ENCODE measurements at places on chromosomes 16 and 17.

DNA sequence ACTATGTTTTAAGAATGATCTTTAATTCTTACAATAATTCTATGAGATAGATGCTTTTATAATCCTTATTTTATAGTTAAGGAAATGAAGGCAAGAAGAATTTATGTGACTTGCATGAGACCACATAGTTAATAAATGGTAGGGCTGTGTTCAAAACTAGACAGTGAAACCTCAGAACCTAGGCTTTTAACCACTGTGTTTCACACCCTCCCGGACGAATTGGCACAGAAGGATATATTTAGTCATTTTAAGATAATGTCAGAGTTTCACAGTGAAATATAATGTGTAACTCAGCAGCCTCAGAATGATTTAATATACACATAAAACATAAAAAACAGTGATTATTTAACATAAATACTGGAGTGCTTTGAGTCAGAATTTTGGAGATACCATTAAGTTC lies 57.0 kb downstream of the NSRP1 start:
- no peak for DNase-seq

DNA sequence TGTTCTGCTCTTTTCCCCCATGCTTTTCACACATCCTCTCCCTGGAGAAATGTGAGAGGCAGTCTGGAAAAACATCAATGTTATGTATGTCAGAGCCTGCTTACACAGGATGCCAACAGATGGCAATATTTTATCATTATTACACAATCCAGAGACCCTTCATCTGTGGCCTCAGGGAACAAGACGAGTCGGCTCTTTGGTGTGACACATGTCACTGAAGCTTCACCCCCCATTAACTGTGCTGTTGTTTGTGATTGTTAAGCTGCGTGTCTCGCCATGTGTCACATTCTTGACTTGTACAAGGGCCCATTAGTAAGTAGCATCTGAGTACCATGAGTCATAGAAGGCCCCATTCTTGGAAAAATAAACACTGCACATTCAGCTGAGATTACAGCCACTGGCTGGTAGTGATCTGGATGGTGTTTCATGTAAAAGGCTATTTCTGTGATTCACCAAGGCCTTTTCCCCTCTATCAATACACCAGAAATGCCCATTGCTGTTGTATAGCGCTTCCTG lies 682.1 kb upstream of the SOX9 start:
- DNase-seq, result no peak

DNA sequence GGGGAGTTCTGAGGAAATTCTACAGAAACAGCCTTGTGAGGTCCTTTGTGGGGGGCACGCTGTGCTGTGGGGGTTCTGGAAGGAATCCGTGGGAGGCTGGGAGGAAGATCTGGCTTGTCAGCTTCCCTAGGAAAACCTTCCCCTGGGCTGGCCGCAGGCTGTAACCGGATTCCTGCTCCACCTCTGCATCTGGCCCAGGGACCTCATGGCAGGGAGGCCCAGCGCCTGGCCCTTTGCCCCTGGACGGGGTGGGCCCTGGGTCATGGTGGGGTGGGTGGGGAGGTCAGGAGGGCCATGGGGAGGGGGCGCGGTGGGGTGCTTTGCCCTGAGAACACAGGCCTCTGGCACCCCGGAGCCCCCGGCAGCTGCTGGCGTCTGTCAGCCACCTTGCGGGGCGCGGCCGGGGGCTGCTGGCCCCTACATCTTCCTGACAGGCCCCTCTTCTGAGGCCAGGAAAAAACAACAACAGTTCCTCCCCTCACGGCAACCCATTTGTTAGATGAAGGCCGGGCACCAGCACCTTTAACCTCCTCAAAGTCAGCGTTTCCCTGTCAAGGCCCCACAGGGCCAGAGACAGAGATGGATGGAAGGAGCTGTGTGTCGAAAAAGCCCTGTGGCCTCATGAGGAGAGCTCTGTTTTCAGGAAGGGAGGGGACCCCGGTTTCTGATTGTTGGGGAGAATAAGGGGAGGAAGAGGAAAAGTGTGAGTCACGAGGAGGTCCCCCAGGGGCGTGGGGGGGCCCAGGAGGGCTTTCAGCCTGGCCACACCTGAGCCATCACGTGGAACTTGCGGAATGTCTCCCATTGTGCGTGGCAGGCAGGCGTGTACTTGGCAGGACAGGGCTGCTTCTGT lies 3.6 kb upstream of the MEOX1 start:
- no peak for DNase-seq

DNA sequence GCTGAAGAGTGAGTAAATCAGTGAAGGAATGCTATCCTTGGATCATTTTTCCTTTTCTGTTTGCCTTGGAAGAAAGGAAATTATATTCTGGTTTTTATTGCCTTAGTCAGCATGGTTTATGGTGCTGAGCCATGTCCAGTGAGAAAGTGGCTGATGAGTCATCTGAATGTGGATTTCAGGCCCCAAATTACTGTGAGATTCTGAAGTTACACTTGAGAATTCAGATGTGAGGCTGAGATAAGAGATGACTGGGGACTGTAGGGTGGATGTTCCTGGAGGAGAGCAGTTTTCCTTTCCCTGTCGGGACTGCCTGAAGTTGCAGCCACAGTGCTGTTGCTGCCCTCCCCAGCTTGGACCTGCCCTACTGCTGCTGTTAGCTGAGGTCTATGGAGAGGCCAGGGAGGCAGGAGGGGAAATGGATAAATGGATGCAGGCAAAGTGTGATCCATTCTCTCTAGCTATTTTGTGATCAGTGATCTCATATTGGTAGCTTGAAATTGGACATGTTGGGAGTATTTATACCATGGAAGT lies 4.2 kb upstream of the MAP3K14 start:
- peak; percentile 77 for DNase-seq

GRCh38 chr16:2507052-2507659 lies 6.6 kb upstream of the ATP6V0C start:
- no peak for DNase-seq

DNA sequence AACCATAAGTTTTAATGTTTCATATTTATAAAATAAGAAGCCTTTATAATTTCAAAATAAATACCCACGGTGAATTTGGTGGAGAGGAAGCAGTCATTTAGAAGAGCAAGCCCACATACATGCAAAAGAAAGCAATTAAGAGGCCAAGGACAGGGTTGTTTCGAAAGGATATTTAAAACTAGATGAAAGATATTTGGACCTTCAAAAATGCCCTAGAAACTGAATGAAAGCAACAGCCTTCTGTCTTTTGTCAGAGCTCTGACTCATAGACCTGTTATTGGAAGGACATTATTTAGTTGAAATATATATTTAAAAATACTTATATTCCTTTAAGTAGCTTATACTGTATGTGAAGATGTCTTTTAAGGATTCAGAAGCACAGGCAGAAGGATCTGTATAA lies 8.6 kb upstream of the METTL9 start:
- no peak for DNase-seq

- no peak for DNase-seq
Observed at GRCh38 chr17:2414446-2415064, 13.7 kb upstream of the MNT start.

DNA sequence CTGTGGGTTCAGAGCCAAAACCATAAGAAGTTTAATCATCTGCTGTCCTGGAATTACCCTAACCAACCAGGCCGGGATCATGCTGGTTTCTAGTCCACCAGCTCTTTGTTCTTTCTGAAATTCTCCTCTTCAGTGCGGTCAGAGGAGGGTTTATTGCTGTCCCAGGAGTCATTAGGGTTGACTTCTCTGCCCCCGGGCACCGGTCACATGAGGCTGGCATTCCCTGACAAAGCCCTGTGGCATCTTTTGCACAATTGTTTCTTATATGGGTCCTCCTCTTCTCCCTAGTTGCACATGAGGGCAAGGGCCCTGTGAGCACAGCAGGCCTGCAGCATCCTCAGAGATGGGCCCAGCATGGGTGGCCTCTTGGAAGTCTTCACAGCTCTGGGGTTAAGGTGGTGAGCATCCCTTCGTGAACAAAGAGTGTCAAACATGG lies 243.9 kb downstream of the IRF8 start:
- no peak for DNase-seq

DNA sequence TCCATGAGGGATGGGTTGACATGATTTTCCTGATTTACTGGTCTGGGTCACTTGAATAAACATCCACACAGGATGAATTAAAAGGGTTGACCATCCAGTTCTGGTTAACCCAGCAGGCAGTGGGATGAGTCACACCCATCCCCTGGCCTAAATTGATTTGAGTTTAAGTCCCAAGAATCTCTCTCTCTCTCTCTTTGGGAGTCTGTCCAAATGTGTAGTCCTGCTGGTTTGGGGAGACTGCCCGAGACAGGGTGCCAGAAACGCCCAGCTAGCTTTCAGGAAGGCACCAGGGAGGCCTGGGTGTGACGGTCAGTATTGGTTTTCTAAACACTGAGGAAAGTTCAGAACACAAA lies 38.8 kb downstream of the SCPEP1 start:
- no peak for DNase-seq

DNA sequence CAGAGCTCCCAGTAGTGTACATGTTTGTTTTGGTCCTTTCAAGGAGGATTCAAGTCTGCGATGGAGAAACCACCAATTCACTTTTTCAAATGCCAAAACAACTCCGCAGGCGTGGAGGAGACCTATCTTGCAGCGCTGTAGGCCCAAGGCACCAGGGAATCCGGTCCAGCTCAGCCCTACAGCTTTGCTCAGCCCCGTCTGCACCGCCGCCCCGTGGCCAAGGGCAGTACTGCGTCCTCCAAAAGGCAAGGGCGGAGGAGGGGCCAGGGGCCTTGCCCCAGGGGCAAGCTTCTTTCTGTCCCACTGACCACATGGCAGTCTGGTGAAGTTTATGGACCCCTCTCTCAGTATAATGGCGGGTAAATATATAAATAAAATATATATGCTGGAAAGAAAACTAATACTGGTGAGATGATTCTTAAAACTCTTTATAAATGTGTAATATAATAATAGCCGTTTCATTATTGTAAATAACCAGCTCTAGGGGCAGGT lies 709 bp upstream of the CD300LG start:
- peak; percentile 92 for DNase-seq

DNA sequence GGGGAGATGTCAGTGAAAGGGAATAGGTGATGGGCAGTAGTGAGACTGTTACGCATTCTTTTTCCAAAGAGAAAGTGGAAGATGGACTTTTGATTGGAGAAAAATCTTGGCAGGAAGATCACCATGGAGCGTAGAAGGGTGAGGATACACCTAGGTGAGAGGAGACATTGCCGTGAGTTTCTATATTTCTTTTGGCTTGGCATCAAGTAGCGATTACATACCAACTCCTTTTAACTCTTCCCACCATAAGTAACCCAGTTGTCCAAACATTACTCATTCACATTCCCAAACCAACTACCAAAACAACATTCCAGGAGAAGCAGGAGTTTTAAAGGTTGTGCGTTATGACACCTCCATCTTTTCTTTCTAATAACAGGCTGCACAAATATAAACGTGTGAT lies 10.7 kb upstream of the KRT28 start:
- no peak for DNase-seq

GRCh38 chr17:67525239-67526135 lies 148.4 kb downstream of the PITPNC1 start:
- DNase-seq, result no peak

GRCh38 chr17:27577121-27577761 lies 53.7 kb upstream of the LGALS9 start:
- peak; percentile 44 for DNase-seq

GRCh38 chr16:31080035-31080629 lies 5.9 kb downstream of the ZNF646 start:
- DNase-seq, result no peak

DNA sequence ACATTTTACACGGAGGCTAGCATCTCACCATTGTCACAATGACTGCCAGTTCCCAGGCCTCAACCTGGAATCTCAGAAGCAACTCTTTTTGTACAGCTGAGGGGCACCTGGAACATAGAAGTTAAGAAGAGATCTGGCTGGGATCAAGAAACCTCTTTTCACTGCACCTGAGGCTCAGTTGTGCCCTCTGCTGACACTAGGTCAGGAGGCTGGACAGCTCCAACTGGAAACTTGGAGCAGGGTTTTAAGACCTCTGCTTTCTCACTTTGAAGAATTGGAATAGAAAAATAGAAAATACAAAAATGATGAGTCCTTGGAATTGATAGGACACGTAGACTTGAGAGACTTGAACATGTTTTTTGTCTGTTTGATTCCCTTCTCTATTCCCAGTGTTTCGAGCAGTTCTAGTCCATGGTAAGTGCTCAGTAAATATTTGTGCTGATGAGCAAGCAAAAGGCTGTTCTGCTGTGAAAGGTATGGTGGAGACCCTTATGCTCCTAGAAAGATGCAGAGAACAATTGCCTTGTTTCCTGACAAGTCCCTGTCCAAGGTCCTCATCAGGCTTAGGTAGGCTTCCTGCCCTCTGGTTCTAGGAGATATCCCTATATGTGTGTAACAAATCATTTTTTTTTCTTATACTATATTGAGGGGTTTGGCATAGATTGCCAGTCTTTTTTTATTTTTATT lies 13.6 kb upstream of the PPM1D start:
- peak; percentile 19 for DNase-seq

GRCh38 chr17:63150994-63151464 lies 185.0 kb downstream of the TANC2 start:
- no peak for DNase-seq

DNA sequence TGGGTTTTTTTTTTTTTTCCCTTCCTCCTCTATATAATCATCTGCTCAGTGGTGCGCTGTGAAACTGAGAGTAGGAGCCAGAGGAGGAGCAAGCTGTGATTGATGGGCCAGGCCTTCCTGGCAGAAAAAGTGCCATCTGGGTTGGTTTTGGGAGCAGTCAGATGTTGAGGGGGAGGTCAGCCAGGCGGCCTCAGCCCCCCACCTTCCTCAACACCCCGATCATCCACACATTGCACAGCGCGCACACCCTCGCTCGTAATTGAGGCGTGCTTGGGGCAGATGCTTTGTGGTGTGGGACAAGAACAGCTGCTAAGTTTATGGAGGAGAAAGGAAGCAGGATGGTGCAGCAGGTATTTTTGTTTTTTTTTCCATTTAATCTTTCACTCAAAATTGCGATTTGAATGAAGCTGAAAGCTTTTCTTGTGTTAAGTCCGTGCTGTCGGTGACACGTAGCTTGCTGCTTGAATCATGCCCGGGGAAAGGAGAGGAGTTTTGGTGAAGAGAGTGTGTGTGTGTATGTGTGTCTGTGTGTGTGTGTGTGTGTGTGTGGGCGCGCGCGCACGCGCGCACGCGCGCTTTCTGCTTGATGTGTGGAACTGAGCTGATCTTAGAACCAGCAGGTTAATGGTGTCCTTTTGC lies 177.4 kb downstream of the RBFOX1 start:
- no peak for DNase-seq
